Vagina (tissue), 2 donors: ENCODE measurements at places on chromosomes 5 and 9.

DNA sequence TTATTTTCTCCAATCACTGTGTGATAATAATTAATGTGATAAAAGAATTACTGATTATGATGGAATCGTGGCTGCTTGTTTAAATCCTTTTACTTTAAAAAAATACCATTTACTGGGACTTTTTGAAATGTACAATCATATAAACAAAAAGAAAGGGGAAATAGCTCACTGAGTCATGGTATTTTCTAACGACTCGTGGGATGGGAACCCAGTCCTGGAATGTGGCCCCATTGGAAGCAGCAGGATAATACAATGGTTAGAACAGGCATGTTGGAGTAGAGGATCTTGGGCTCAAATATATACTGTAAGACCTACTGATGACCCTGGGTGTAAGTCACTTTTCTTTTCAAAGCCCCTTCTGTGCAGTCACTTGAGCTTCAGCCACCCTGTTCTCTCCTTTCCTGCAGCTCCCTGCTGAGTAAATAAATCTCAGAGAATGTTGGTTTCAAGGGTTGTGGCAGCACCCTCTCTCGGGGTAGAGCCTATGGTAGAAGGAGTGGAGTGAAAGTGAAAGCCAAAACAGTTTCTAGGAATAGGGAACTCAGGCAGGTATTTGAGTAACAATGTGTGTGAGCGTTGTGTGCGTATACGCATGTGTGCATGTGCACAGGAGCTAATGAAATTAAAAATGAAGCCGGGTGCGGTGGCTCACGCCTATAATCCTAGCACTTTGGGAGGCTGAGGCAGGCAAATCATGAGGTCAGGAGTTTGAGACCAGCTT lies 40.8 kb upstream of the LARP1 start:
- no peak for DNase-seq

DNA sequence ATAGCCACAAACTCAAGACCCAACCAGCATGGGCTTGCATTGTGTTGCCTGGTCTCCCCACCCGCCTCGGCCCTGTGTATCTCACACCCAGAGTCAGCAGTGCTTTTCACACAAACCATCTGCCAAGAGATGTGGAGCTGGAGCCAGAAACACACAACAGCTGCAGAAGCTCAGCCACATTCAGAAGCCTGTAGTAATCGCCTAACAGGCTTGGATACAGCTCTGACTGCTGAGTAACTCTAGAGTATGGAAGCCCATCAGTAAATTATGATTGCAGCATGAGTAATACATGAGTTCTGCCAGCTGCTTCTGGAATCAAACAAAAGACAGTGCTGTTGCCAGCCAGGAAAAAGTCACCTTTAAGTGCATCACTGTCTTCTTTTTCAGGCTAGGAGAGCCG lies 16.0 kb downstream of the TEK start:
- DNase-seq: peak; percentile 93

DNA sequence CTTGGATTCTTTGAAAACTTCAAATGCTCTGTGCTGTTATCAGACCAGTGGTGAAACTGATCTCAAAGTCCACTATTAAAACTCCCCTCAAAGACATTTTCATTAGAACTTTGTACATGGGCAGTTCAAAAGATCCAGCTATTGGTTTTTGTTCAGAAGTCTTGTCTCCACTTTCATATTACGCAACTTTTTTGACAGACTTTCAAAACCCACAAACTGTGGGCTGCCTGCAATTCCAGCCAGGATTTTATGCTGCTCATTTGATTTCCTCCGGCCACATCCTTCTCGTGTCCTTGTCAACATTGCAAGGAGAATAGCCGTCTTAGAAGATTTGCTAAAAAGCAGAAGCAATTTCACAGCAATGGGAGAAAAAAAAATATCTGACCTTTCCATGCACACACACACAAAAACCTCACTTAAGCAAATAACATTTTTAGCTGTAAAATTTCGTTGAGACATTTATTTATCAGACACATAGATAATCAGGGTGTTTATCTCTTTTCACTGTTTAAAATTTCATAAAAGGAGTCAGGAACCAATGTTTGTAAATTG lies 1990.5 kb downstream of the MAT2B start:
- DNase-seq: no peak

- no peak for DNase-seq
Observed at GRCh38 chr9:89366711-89367110, 48.4 kb downstream of the SECISBP2 start.

GRCh38 chr9:79570448-79571308 lies 1.1 kb upstream of the TLE4 start:
- DNase-seq: no peak

- no peak for DNase-seq
Observed at GRCh38 chr5:30099634-30100033, 1093.9 kb upstream of the CDH6 start.

GRCh38 chr5:856531-857425 lies 6.0 kb upstream of the ZDHHC11 start:
- no peak for DNase-seq

GRCh38 chr5:151708126-151708525 lies 21.4 kb upstream of the SPARC start:
- DNase-seq: no peak

DNA sequence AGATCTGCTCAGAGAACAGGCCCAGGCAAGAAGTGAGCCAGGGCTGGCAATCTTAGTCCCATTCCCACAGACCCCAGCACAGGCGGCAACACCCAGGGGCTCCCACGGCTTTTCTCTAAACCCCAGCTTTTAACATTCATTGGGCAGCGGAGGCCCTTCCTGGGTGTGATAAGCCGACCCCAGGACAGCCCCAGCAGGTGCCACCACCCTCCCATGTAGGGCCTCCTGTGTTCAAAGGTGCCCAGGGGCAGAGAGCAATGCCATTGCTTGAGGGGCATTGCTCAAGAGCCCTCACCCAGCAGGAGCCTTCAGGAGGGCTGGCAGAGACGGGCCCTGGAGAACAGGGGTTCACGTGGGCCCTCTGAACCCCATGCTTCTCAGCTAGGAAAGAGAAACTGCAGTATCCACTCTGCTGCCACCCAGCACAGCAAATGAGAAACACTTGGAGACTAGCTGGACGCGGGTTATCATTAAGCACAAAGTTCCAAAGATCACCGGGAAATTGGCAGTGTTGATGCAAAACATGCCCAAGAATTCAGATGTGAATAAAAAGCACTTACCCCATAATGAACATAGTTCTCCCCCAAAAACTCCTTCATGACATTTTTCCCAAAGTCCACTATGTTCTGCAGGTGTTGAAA lies 13.9 kb downstream of the IPPK start:
- no peak for DNase-seq

GRCh38 chr5:55558484-55558883 lies 23.7 kb upstream of the PLPP1 start:
- DNase-seq: no peak

- DNase-seq: no peak
Observed at GRCh38 chr9:108244686-108245085, 611.1 kb downstream of the ACTL7B start.

- no peak for DNase-seq
Observed at GRCh38 chr5:173997331-173997730, 8.4 kb downstream of the C5orf47 start.

- DNase-seq: no peak
Observed at GRCh38 chr5:15492545-15492944, 7.4 kb upstream of the FBXL7 start.

DNA sequence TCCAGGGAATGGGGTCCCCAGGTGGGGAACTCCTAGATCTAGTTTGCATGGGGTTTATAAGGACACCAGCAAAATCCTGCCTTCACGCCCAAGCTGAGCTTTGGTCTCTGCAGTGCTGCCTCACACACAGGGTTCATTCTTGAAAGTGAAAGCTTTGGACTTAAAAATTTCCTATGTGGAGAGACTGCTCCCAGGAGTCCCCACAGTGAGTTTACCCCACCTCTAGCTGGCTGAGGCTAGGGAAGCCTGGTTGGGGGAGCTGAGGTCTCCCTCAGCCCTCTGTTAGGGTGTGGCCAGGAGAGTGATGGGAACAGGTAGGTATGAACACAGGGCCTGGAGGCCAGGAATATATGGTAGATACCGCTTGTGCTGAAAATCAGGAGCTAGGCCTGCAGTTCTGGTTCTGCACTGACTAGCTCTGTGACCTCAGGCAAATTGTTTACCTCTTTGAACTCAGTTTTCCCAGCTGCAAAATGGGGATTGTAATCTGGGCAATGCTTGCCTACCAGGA lies 41.5 kb upstream of the LARP1 start:
- no peak for DNase-seq

DNA sequence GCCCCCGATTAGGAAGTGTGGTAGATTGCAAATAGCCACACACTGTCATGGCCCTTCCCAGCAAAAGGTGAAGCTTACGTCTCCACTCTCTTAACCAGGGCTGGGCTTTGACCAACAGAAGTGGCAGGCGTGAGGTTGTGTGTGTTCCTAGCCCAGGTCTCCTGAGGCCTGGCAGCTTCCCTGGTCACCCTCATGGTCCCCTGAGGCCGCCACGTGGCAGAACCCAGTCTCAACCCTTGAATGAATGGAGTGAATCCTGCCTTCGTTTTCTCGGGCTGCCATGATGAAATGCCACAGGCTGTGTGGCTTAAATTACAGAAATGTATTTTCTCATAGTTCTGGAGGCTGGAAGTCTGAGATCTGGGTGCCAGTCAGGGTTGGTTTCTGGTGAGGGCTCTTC lies 370.4 kb downstream of the IRX2 start:
- peak; percentile 55 for DNase-seq

DNA sequence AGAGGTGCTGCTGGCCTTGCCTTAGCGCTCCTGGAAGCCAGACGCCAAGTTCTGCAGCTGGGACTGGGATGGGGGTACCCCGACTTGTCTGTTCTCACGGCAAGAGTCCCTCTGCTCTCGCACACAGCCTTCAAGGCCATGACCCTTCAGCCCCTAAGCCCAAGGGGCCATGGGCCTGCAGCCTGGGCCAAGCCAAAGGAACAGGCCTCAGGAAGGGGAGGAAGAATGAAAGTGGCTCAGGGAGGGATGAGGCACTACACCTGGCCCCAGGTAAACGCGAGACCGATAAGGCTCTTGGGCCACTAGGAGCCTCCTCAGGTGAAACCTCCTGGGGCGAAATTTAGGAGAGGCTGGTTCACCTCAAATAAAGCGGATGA lies 3.9 kb downstream of the EBF1 start:
- no peak for DNase-seq

DNA sequence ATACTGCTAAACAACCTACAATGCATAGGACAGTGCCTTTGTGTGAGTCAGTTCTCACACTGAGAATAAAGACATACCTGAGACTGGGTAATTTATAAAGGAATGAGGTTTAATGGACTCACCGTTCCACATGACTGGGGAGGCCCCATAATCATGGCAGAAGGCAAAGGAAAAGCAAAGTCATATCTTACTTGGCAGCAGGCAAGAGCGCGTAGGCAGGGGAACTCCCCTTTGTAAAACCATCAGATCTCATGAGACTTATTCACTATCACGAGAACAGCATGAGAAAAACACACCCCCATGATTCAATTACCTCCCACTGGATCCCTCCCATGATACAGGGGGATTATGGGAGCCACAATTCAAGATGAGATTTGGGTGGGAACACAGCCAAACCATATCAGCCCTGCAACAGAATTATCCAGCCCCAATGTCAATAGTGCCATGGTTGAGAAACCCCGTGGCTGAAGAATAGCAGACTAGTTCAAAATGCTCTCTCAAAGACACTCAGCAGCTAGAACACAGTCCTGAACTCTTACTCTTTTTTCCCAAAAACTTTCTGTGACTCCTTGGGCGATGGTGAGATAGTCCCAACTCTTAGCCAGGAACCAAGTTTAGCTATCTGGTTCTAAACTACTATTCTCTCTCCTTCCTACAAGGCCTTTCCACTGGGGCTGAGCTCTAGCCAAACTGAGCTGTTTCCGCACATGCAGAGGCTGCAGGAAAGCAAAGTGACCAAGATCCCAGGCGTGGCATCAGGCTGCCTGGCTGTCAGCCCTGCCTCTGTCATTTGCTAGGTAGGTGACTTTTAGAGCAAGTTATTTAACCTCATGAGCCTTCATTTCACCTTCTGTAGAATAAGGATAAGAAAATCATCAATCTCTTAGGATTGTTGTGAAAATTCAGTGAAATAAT lies 21.7 kb downstream of the FAT2 start:
- DNase-seq: no peak
